Cardiac muscle cell (in vitro differentiated cells and primary cell): ENCODE measurements at places on chromosomes 2 and 18. TPM values are rescaled to one million over a fixed set of nuclear protein-coding genes. Genes with fewer than 3 reads are reported as not detected.

- H3K4me1 ChIP-seq: no peaks in the 10 kb centered on the region
Measured at GRCh38 chr2:231935207-231935524, 9.0 kb upstream of the NPPC start.

GRCh38 chr2:230759481-230760167 is 47.0 kb downstream of the CAB39 start:
- no peak overlapping the region for H3K4me3 ChIP-seq
- no peaks in the 10 kb centered on the region for H3K4me1 ChIP-seq
- no peak overlapping the region for H3K27ac ChIP-seq
- peak; percentile 66 for DNase-seq

The AP1S3 gene
- total RNA-seq: 2.1 TPM in 1 of 2 replicates, not detected in the other

GRCh38 chr2:19219060-19219459 is 139.4 kb downstream of the OSR1 start:
- H3K4me3 ChIP-seq: no peak overlapping the region
- peaks cover 14% of the 10 kb centered on the region for H3K4me1 ChIP-seq
- H3K27ac ChIP-seq: no peak overlapping the region
- H3K36me3 ChIP-seq: no peaks in the 10 kb centered on the region

The GRB14 gene
- 6.4 and 7.8 TPM in 2 replicates for total RNA-seq

- H3K27ac ChIP-seq: no peak overlapping the region
- H3K4me3 ChIP-seq: no peak overlapping the region
- H3K4me1 ChIP-seq: no peaks in the 10 kb centered on the region
- H3K27me3 ChIP-seq: no peaks in the 10 kb centered on the region
- peaks cover 24% of the 10 kb centered on the region for H3K36me3 ChIP-seq
Measured at GRCh38 chr2:235045336-235045972, 93.6 kb downstream of the SH3BP4 start.

The RPE gene
- 57.4 and 63.1 TPM in 2 replicates for total RNA-seq

GRCh38 chr2:230068651-230069055 is at the start of gene SLC16A14:
Gene SLC16A14 (minus strand): TSS chr2:230068924. CDS start chr2:230059352, 9,572 bp downstream.
- no peak within 1 kb of the TSS for H3K27ac ChIP-seq
- DNase-seq: peak; percentile 65
- H3K36me3 ChIP-seq: no peaks in the 10 kb centered on the region
- H3K4me3 ChIP-seq: peak within 1 kb of the TSS; percentile 55
- no peaks in the 10 kb centered on the region for H3K4me1 ChIP-seq
- peaks cover 36% of the 10 kb centered on the region for H3K27me3 ChIP-seq

The NETO1 gene
- 3.6 and 4.1 TPM in 2 replicates for total RNA-seq

DNA sequence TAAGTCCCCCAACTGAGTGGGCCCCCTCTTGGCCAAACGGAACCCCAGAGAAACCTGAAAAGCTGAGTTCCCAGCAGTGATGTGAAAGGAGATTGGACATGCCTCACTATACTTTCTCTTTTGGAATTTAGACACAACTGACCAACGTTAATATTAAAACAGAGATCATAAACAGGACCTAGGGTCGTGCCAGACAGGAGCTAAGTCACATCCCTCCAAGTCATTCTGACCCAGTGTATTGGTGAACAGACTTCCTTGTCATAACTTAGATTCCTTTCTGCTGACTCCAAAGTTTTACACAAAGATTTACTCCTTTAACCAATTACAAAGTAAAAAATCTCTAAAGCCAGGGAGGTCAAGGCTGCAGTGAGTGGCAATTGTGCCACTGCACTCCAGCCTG is 46.9 kb downstream of the UXS1 start:
- H3K4me3 ChIP-seq: no peak overlapping the region
- H3K27me3 ChIP-seq: no peaks in the 10 kb centered on the region
- no peak overlapping the region for H3K27ac ChIP-seq
- DNase-seq: no peak
- H3K4me1 ChIP-seq: peaks cover 15% of the 10 kb centered on the region

The INHBB gene
- not detected in 2 replicates for total RNA-seq

The SCN9A gene
- 1.4 and 2.4 TPM in 2 replicates for total RNA-seq

DNA sequence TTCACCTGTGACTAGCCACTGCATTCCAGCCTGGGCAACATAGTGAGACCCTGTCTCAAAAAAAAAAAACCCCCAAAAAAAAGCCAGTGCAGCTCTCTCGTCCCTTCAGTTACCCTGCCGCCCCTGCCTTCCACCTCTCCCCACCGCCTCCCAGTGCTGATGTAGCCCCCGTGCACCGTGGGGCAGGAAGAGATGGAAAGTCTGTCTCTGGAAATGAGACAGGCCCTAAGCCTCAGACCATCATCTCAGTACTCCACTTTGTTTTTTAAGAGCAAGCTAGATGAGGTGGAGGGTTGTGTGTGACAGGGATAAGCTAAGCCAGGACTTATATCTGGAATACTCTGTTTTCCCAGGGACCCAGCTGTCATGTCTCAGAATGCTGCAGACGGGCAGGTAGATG is 32.0 kb downstream of the MERTK start:
- no peak for DNase-seq
- no peaks in the 10 kb centered on the region for H3K27me3 ChIP-seq
- no peaks in the 10 kb centered on the region for H3K4me1 ChIP-seq

DNA sequence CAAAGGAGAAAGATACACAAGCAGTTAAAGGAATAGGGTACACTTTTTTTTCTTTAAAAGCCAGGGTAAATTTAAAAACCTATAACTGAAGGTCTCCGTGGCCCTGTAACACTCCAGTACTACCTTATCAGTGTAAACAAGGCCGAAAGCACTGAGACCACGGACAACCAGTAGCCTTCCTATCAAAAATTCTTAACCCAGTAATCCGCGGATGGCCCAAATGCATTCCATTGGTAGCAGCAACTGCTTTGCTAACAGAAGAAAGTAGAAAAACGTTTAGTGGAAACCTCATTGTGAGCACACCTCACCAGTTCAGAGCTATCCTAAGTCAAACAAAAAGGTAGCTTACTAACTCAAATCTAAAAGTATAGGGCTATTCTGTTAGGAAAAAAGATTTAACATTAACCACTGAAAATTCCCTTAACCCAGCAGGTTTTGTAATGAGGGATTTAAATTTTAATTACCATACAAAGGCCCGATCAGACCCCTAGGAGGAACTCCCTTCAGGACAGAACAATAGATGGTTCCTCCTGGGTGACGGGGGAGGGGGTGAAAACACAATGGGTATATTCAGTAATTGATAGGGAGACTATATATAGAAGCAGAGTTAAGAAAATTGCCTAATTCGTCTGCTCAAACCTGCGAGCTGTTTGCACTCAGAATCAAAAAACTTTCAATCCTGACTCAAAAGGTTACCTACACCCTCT is 50.8 kb upstream of the CWC22 start:
- DNase-seq: no peak
- no peaks in the 10 kb centered on the region for H3K27me3 ChIP-seq
- H3K36me3 ChIP-seq: no peaks in the 10 kb centered on the region
- no peak overlapping the region for H3K4me3 ChIP-seq

DNA sequence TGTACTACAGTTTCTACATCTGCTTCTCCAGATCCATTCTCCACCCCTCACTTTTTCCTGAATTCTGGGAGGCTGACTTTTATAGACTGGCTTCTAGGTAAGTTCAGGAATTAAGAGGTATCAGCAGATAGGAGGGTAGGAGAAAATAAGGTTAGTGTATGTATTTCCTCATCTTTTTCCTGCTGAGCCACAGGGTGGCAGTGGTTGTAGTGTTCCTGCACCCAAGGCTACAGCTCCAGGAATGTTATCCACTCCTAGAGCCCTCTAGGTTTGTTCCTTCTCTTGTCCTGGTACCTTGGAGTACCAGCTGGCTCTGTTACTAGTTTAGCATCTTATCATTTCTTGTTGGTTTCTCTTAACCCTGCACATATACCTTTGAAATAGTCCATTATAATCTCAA is 40.7 kb upstream of the C2orf66 start:
- H3K4me1 ChIP-seq: no peaks in the 10 kb centered on the region
- no peaks in the 10 kb centered on the region for H3K27me3 ChIP-seq
- DNase-seq: peak; percentile 50
- H3K4me3 ChIP-seq: no peak overlapping the region

GRCh38 chr2:50649626-50650402 is 382.1 kb downstream of the NRXN1 start:
- no peak overlapping the region for H3K4me3 ChIP-seq
- DNase-seq: peak; percentile 27
- no peaks in the 10 kb centered on the region for H3K36me3 ChIP-seq
- H3K27ac ChIP-seq: no peak overlapping the region
